ENCODE measurements at places on chromosomes 1 and 21.

DNA sequence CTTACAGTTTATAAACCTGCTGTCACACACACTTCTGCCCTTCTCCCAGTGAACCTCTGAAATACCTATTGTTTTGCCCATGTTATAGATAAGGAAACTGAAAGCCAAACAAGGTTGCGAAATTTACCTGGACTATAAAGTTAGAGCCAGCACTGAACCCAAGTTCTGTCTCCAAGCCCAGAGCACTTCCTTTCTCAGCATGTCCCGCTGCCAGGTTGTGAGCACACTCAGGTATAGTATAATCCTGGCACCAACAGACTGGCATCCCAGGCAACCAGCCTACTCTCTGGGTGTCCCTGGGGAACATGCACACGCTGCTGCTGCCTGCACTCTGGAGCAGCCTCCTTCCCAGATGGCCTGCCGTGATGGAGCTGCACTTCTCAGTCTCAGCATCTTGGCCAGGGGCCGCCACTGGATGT is 45.1 kb downstream of the PGBD5 start:
- no peak for DNase-seq

- no peak for DNase-seq
Observed at GRCh38 chr21:32306021-32306780, 7.5 kb downstream of the MRAP start.

DNA sequence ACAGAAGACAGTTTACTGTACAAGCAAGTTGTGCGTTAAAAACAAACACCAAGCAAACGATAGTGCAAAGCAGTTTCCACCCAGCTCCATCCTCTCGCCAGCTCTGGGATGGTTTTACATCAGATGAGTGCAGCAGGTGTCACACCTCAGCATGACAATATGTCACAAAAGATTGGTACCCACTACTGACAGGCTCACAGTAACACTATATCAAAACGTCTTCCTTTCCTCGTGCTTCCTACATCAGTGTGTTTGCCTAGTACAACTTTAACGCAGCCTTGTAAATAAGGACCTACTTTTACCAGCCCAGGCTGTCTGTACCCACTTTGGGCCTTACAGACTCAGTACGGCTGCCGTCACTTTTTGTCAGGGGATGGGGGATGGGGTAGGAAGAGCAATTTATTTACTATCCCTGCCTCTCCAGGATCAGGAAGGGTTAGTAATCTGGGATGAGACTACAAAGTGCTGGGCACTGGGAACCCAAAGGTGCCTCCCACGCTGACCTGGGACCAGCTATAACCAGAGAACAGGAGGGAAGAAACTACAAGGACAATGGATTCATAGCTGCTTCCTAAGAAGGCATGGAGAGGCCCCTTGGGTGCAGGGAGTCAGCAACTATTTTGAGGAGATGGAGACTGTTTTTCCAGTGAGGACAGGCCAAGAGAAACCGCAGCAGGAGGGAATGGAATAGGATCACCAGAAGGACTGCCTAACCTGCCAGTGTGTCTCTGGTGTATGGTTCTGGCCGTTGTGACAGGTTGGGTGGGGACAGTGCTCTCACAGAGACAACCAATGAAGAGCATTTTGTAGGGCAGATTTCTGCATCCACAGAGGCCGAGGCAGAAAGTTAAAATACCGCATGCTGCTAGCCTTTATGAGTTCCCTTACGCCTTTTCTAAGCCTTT is 30.2 kb downstream of the RUNX3 start:
- no peak for DNase-seq

DNA sequence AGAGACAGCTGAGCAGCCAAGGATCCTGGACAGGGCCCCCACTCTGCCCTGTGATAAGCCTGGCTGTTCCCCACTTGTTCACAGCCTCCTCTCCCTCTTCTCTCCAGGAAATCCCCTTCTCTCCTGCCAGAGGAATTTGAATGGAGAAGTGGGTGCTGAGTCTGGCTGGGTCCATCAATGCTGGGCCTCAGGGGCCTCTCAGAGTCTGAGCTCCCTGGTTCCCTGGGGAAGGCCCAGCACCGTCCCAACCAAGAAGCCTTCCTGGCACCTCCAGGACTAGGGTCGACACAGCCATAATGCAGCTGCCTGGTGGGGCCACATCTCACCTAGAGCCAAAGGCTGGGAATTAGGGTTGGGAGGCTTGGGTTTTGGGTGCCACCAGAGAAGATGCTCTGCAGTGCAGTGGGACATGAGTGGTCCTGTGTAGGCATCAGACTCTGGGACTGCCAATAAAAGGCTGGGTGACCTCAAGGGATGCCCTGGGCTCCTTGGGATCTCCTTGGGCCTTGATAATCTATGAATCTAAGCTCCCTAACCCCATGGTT is 2.5 kb downstream of the MYBPH start:
- no peak for DNase-seq
